ENCODE measurements at places on chromosomes 12 and 14.

DNA sequence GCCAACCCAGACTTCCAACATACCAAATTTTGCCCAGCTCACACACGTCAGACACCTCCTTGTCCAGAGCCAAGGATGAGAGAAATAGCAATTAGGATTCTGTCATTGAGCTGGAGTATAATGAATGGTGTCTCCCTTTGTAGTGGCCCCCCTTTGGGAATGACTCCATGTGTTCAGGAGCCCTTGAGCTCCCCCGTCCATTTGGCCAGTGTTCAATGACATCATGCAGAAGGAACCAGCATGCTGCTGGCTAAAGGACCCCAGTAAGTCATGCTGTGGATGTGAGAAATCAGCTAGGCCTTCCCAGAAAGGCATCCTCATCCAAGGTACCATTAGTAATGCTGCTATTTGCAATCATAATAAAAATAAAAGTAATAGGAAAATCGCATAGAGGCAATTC is 158.8 kb upstream of the SRRM4 start:
- DNase-seq, result no peak

DNA sequence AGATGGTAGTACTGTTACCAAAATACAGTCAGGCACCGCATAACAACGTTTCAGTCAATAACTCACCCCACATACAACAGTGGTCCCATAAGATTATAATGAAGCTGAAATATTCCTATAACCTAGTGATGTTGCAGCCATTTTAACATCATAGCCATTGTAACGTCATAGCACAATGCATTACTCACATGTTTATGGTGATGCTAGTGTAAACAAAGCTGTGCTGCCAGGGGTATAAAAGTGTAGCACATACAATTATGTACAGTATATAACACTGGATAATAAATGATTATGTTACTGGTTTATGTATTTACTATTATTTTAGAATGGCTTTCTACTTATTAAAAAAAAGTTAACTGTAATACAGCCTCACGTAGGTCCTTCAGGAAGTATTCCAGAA is 37.0 kb downstream of the GPR137C start:
- no peak for DNase-seq

DNA sequence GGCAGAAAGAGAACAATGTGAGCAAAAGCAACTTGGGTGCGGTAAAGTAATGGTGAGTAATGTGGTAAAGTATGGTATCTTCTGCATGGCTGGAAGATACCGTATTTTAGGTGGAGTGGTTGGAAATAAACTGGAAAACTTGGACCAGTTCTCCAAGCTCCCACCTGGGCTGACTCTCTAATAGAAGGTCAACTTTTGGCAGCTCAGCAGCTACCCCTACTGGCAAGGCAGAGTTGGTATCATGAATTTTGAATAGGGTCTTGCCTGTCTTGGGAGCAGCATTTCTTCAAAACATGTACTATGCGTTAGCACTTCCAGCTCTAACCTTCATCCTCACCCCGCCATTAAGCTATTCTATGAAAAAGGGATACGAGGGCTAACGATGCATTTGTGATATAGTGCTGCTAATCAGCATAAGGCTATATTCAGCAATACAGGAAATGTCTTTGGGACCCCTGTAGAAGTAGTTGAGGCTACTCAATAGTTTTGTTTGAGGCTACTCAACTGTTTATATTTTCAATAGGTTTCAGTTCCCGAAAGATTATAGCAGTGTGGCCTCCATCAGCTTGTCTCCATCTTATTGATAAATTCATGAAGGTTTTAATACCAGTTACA is 276.3 kb upstream of the FAR2 start:
- peak; percentile 35 for DNase-seq

- no peak for DNase-seq
These were observed 36.8 kb downstream of the CCDC177 start for GRCh38 chr14:69537900-69538299.

DNA sequence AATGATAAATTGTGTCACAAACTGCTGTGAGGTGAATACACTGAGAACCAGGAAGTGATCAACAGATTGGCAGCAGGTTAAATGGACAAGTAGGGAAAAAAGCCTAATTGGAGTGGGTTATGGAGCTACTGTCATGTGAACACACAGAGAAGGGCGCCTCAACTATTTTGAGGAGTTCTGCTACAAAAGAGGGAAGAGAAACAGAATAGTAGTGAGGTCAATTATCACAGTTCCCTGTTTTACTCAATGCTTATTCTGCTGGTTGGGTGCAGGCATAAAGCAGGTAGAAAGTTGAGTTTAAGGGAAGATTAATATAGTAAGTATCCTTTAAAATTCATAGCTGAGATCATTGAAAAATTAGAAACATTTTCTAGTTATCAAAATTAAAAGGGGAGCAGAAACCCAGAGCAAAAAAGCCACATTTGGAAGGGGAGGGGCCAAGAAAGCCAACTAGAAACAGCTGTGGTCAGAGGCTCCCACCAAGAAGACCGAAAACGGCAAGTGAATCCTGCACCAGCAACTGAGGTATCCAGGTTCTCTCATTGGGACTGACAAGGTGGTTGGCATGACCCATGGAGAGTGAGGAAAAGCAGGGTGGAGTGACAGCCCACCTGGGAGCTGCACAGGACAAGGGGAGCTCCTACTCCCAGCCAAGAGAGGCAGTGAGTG is 105.7 kb downstream of the ZC3H14 start:
- DNase-seq, result peak; percentile 25

GRCh38 chr12:66120477-66120876 is 10.1 kb downstream of the LLPH start:
- DNase-seq, result no peak

GRCh38 chr12:117872546-117873169 is 96.1 kb downstream of the KSR2 start:
- DNase-seq, result no peak

All from GM13977 (cell line).